Activated T-helper 2 cell treated with anti-CD3 and anti-CD28 coated beads, Interferon-gamma antibody, Interleukin-2, Interleukin-4, amounts not matched to agents 10 μg/mL and 5 μg/mL and 100 μg/mL, durations not matched to agents 14 hours and 24 hours and 36 hours (primary cell): ENCODE measurements at places on chromosomes 5 and 9. TPM values are rescaled to one million over a fixed set of nuclear protein-coding genes. Genes with fewer than 3 reads are reported as not detected.

DNA sequence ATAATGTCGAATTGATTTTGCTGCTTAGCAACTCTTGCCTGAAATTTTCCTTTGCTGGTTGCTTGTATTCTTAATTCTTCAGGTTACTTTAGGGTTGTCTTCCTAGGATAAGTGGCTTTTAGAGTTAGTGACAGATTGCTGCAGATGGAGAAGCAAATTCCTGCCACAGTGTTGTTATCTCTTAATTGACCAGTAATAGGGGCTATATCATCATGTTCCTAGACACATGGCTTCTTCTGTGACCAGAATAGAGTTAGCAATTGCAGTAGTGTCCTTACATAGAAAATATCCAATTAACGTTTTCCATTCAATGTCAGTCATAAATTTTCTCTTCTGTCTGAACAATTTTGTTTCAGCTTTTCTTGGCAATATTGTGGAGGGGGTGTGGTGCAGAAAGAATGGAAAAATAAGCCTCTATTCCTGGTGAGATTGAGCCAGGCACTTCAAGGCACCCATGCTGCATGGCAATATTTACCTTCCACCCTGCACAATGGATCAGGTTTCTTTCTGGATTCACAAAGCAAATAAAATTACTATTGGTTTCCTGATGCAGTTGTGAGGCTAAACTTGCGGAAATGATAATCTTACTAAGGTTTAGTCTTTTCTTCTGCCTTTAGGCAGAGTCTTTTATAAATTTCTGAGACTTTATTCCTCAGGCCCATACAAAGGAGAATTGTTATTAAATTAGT lies 1481.5 kb downstream of the EFNA5 start:
- no peak for DNase-seq
- H3K4me3 ChIP-seq = no peak overlapping the region
- no peak overlapping the region for H3K27ac ChIP-seq
- H3K4me1 ChIP-seq = no peaks in the 10 kb centered on the region
- H3K27me3 ChIP-seq = no peaks in the 10 kb centered on the region
- no peaks in the 10 kb centered on the region for H3K36me3 ChIP-seq

DNA sequence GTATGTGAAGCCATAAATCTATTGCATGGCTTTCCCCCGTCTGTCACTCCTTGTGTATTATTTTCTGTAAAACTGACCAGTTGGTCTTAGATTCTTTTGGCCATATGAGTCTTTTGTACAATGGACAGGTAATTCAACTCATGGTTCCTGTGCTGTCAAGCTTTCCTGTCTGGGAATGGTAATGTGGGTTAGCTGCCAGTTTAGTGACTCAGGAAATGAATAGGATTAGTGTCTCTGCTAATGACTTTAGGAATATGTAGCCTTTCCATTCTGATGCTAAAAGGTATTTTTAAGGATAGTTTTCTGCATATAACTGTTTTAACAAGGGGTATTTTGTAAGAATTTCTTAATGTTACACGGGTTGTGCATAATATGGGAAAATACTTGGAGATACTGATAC lies 182.7 kb downstream of the PBX3 start:
- H3K27ac ChIP-seq = no peak overlapping the region
- H3K4me3 ChIP-seq = no peak overlapping the region
- no peak for DNase-seq
- H3K36me3 ChIP-seq = no peaks in the 10 kb centered on the region

DNA sequence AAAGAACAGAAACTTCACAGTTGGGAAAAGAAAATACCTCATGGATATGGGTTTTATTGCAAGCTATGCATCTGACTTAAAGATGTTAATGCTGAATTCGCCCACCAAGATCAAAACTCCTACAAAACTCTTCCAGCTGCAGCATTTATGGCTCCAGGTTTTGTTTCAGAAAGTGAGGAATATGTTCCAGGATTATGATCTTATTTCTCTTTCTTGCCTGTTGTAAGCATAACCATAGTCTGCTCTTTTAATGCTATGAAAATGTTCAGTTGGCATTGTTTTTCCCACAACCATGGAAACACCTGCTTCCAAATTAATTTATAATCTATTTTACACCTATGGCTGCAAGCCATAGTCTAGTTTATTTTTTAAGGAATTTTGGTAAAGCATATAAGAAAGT lies 34.9 kb upstream of the FST start:
- H3K36me3 ChIP-seq = no peaks in the 10 kb centered on the region
- no peaks in the 10 kb centered on the region for H3K4me1 ChIP-seq
- H3K27me3 ChIP-seq = peaks cover 2% of the 10 kb centered on the region
- no peak overlapping the region for H3K27ac ChIP-seq

- H3K4me3 ChIP-seq = no peak overlapping the region
- H3K27me3 ChIP-seq = no peaks in the 10 kb centered on the region
- H3K36me3 ChIP-seq = no peaks in the 10 kb centered on the region
- no peak for DNase-seq
Measured at GRCh38 chr9:14941501-14942405, 31.5 kb upstream of the FREM1 start.

- peaks cover 22% of the 10 kb centered on the region for H3K27me3 ChIP-seq
- no peaks in the 10 kb centered on the region for H3K4me1 ChIP-seq
- no peak overlapping the region for H3K27ac ChIP-seq
- H3K36me3 ChIP-seq = no peaks in the 10 kb centered on the region
- no peak overlapping the region for H3K4me3 ChIP-seq
Measured at GRCh38 chr9:132739710-132740310, 69.5 kb downstream of the GTF3C4 start.

DNA sequence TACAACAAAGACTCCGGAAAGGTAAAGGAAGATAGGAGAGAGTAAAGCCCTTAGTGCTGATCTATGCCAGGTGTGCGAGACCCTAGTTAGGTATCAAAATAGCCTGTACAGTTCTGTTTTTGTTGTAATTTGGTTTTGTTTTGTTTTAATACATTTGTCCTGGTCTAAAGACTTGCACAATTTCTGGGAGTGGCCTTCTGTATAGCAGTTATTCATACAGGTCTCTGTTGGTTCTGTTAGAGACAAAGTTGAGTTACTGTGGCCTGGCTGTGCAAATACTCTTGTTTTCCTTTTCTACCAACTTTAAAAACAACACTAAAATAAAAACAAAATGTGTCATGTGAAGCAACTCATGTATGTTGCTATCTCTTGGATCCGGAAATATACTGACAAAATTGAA lies 163.6 kb downstream of the COMMD10 start:
- no peak overlapping the region for H3K4me3 ChIP-seq
- DNase-seq = no peak
- no peaks in the 10 kb centered on the region for H3K36me3 ChIP-seq
- no peaks in the 10 kb centered on the region for H3K4me1 ChIP-seq

HTR1A gene
- total RNA-seq = not detected in 2 replicates

TXNDC8 gene
- not detected in 2 replicates for total RNA-seq

- DNase-seq = no peak
- no peak overlapping the region for H3K4me3 ChIP-seq
- peaks cover 10% of the 10 kb centered on the region for H3K4me1 ChIP-seq
Measured at GRCh38 chr5:138937392-138938387, 62.6 kb upstream of the LRRTM2 start.

PCDHA13 gene
- total RNA-seq = not detected in 2 replicates

- H3K4me3 ChIP-seq = no peak overlapping the region
- H3K27ac ChIP-seq = no peak overlapping the region
- H3K36me3 ChIP-seq = no peaks in the 10 kb centered on the region
- H3K27me3 ChIP-seq = no peaks in the 10 kb centered on the region
- H3K4me1 ChIP-seq = no peaks in the 10 kb centered on the region
Measured at GRCh38 chr9:102728946-102729345, 266.2 kb upstream of the CYLC2 start.

SCGB3A2 gene
- not detected in 2 replicates for total RNA-seq

TEX48 gene
- total RNA-seq = 0.41 and 0.68 TPM in 2 replicates

DMRT3 gene
- not detected in 2 replicates for total RNA-seq

GRCh38 chr9:107597743-107598217 lies 108.2 kb upstream of the KLF4 start:
- no peak overlapping the region for H3K27ac ChIP-seq
- H3K4me1 ChIP-seq = no peaks in the 10 kb centered on the region
- no peak for DNase-seq
- H3K4me3 ChIP-seq = no peak overlapping the region
- H3K27me3 ChIP-seq = no peaks in the 10 kb centered on the region

DNA sequence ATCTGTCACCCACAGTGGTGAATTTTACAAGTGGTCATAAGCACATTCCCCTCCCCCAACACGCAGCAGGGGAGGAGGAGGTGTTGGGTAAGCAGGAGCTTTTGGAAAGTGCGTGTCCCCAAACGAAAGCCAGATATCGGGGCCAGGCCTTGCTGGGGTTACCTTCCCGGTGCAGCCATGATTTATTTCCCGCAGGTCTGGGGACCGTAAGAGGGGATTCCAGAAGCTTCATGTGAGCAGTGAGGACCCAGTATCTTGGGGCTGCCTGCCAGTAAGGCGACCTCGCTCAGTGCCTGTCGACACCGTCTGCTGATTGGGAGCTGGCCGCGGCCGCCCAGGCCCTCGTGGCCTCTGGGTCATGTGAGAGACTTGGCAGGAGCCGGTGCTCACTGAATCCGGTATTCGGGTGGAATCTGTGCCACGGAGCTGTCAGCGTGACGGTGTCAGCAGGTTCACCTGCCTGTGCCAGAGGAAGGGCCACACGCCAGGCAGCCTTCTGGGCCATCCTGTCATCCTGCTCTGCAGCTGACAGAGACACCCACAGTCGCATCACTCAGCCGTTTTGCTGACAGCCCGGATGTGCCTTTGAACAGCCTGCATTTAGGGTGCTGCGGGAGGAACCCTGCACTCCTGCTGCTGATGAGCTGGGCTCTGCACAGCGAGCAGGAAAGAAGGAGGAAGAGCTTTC lies 37.3 kb downstream of the SEC61B start:
- DNase-seq = peak; percentile 41
- H3K4me3 ChIP-seq = peak overlapping the region; percentile 52
- peaks cover 48% of the 10 kb centered on the region for H3K4me1 ChIP-seq
- no peaks in the 10 kb centered on the region for H3K27me3 ChIP-seq
- H3K36me3 ChIP-seq = no peaks in the 10 kb centered on the region

DNA sequence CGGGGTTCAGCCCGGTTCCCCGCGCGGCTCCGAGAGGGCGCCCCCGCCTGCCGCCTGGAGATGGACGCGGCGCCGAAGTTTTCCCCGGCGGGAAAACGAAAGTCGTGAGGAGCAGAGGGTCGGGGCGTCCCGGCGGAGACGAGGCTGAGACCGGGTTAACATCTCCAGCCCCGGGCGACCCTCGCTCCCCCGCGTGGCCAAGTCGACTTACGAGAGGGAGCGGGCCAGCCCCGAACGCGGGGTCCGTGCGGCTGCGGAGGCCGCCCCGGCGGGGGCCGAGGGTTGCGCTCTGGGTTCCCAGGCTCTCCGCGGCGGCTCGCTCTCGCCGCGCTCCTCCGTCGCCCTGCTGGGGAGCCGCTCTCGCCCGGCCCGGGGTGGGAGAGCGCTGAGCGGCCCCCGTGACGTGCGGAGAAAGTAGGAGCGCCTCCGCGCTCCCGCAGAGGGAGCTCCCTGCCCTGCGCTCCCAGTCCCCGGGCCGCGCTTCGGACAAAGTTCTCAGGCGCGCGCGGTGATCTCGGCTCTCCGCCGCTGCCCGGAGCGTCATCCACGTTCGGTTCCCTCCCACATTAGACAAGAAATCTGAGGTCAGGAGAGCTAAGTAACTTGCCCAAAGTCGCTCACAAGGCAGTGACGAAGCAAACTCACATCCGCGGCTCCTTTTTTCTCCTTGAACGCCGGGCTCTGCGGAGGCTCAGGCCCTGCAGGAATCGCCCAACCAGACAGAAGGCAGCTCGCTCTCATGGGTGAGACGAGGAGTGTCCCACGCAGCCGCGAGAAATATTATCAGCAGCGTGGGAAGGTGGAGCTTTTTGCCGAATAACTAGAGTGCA lies 1.2 kb upstream of the GCNT4 start:
- DNase-seq = peak; percentile 36
- H3K4me3 ChIP-seq = peak overlapping the region; percentile 80
- H3K36me3 ChIP-seq = no peaks in the 10 kb centered on the region

DMGDH gene
- 0.37 and 0.41 TPM in 2 replicates for total RNA-seq

CCDC192 gene
- not detected in 2 replicates for total RNA-seq

DNA sequence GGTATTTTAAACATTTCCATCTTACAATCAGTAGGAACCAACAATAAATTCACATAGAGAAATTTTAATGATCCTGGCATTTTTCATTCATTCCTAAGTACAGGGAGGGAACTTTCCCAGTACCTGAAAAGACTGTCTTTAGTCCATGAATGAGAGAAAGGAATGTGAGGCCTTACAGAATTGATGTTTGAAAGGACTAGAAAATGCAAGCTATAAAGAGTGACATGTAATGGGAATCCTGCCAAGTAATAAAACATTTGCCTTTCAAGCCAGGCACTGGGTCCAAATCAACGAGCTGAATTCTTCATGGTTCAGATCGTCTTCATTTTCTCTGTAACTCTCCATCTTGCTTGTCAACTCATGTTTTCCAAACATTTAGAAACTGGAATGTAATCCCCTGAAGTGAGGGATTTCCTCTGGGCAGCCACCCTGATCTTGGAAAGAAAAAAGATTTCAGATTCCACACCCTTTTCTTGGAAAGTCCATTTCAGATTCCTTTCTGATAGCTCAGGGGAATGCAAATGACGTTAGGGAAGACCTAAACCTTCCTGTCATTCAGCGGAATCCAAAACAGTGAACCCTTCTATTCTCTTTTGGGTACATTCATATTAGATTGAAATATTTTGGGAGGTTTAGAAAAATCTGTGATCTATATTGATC lies 315.8 kb downstream of the SH3GL2 start:
- H3K27ac ChIP-seq = no peak overlapping the region
- H3K4me3 ChIP-seq = no peak overlapping the region
- no peaks in the 10 kb centered on the region for H3K36me3 ChIP-seq
- H3K4me1 ChIP-seq = no peaks in the 10 kb centered on the region
- DNase-seq = no peak
- H3K27me3 ChIP-seq = no peaks in the 10 kb centered on the region
